ENCODE measurements at places on chromosomes 2 and 18.

GRCh38 chr2:136077107-136077506 lies 40.8 kb downstream of the CXCR4 start:
- DNase-seq, result no peak

GRCh38 chr2:38509314-38509946 lies 93.3 kb downstream of the HNRNPLL start:
- peak; percentile 59 for DNase-seq

DNA sequence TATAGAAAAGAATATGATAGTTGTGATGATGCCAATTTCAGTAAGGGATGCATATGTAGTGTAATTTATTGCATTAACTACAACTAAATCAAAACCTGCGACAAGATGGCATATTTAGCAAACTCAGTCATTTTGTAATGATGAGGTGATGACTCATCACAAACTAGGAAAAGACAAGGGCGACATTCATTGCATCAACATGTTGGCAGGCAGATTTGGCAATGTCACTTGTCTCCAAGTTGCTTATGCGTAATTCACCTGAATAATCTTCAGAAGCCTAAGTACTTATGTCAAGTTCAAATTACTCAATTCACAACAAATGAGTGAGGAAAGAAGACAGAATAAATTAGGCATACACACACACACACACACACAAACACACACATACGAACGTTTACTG lies 273.2 kb upstream of the RGPD4 start:
- DNase-seq, result no peak

DNA sequence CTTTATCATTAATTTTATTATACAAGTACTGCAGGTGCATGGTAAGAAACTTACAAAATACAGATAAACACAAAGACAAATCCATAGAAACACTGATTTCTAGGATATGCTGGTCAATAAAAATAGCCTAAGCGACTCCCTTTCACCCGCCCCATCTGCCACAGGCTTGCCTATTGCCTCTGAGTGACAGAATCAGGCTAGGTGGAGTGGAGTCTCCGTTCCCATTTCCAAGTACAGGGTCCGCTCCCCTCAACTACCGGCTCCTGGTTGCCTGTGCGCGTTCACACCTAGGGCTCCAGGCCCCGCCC lies 201 bp upstream of the TRAPPC12 start:
- DNase-seq, result no peak

DNA sequence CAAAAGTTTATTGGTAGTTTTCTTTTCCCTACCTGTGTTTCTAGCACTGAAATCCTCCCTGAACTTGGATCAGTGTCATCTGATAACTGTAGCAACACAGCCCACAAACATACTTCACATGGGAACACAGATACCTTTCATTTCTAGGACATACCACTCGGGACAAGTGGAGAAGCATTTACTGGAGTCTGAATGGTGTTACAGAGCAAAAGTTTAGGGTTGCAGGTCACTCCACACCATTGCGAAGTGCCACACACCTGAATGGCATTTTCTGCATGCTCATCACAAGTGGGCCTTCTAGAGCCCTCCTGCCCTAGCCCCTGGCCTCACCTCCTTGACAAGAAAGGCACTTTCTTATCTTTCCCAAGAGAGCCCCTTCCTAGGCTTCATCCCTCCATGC lies 184.8 kb upstream of the PKDCC start:
- no peak for DNase-seq

GRCh38 chr2:180463608-180464007 lies 456.5 kb upstream of the CWC22 start:
- DNase-seq, result no peak

DNA sequence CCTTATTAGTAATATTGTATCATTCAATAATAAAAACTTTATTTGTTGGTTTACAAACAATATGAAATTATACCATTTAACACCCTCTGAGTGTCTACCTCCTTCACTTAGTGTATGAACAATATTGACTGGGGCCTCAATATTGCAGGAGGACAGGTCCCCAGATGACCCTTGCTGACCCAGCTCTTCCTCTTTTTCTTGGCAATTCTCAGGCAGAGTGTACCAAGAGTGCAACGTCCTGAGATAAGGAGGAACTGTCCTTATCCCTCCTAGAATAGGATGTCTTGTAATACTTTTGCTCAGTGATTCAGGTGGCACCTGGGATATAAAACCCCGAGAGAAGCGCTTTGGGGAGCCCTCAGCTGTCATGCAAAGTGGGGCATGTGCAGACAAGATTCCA lies 76.8 kb downstream of the PLA2R1 start:
- DNase-seq, result no peak

- no peak for DNase-seq
These were observed 134.9 kb upstream of the DSEL start for GRCh38 chr18:67651438-67651837.

GRCh38 chr2:190205657-190206056 lies 114.0 kb downstream of the HIBCH start:
- no peak for DNase-seq

- peak; percentile 90 for DNase-seq
These were observed 152.6 kb downstream of the EXOC6B start for GRCh38 chr2:72673279-72673678.

DNA sequence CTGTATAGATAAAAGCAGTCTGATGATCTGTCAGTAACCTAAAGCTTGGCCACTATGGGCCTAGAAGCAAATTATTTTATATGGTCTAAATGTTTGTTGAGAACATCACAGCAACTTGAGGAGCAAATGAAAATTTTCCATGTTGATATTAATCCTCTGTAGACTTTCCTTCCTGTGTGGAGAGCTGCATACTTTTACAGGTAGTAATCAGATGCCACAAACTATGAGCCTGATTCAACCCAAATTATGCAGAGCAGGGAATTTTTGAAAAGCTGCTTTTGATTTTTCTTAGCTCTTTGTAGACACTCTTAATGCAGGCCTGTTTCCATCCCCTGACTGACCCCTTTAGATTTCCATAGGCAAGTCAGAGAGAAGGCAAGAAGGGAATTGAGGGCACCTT lies 17.3 kb downstream of the PAX3 start:
- DNase-seq, result no peak

DNA sequence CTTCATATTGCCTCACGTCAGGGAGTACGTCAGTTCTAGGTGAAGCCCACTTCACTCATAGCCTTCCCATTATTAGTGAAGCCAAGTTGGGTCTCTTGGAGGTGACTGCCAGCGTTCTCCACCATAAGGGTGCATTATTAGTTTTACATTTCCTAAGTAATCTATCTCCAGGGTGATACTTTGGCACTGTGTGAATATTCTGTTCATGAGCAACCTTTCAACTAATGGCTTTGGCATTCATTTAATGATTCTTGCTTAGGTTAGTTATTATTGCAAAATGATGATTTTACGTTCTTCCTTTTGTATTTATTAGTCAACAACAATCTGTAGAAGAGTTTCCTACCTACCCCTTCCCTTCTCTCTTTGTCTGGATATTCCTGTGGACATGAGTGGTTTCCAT lies 97.5 kb downstream of the MAP4K4 start:
- DNase-seq, result no peak

GRCh38 chr2:31563273-31563839 lies 17.4 kb downstream of the SRD5A2 start:
- DNase-seq, result no peak

DNA sequence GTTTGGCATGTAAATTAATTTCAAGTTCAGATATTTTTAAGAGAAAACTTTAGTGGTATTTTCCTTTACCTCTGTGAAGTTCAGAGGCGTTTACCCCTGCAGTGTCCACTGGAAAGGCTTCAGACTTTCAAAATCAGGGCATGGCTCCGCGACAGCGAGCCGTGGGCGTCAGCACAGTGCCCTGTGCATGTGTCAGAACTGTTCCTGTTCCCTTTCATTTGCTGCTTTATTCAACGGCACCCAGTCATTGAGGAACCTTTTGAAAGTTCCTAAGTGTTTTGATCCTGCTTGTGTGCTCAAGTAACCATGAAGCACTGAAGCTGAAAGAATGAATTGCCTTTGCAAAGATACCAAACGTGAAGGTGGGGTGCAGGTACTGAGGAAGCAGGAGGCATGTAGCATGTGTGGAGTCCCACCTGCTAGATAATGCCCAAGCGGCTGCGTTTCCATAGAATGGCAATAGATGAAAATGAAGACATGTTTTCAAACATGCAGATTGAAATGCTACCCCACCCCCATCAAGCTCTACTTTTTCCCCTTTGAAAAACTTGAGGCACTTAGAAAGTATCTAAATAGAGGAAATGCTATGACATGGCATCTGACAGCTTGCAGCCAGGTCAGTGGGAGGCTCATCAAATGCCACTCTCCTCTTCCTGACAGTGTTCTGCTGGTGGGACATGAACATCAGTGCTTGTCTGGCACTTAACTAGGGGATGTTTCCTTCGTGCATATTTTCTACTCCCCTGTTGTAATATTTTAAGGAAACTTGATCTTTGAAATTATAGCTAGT lies 148.6 kb downstream of the ZNF236 start:
- no peak for DNase-seq
